ELF-1 (cell line): ENCODE measurements at places on chromosomes 6 and 20.
A peak's percentile ranks its signal among the peaks of the same experiment; 100 is the strongest.

GRCh38 chr20:19964289-19965265 is 52.6 kb upstream of the NAA20 start:
- DNase-seq = peak; percentile 59

DNA sequence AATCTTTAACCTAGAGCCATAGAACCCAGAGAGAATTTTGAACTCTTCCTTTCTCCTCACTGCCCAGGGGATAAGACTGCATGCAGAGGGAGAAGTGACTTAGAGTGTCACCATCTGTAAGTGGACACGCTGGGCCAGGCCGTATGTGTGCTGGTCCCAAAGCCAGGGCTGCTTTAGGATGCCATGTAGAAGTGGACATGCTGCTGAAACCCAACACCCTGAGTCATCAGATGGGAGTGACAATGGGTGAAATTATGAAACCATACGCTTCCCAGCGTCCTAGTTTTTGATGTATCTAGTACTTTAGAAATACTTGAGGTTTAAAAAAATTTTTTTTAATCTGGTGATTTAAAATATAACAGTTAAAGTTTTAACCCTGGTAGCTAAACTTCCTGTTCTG is 191.1 kb downstream of the FNDC1 start:
- no peak for DNase-seq

- DNase-seq = peak; percentile 68
These were observed 693 bp downstream of the FAM50B start for GRCh38 chr6:3849681-3850450.

DNA sequence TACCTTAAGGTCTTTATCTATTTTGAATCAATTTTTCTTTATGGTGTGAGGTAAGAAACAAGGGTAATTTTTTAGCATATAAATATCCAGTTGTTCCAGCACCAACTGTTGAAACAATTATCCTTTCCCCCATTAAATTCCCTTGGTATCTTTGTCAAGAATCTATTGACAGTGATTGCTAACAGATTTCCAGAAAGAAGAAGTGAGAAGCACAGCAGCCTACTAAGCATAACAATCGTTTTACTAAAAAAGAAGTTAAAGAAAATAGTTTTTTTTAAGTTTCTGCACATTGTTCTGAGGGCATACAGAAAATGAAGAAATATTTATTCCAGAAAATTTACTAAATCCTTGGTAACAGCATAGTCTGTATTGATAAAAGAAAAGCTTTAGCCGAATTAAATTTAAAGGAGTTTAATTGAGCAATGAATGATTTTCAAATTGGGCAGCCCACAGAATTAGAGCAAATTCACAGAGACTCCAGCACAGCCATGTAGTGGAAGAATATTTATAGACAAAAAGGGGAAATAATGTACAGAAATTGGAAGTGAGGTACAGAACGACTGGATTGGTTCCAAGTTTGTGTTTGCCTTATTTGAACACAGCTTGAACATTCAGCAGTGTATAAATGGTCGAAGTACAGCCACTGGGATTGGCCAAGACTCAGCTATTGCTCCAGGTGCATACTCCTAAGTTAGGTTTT is 97.9 kb upstream of the UST start:
- no peak for DNase-seq

DNA sequence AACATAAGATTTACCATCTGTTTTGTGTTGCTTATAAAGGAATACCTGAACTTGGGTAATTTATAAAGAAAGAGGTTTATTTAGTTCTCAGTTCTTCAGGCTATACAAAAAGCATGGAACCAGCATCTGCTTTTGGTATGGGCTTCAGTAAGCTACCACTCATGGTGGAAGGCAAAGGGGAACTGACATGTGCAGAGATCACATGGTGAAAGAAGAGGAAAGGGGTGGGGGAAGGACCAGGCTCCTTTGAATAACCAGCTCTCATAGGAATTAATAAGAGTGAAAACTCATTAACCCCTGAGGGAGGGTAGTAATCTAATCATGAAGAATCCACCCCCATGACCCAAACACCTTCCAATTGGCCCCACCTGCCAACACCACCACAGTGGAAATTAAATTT is 89.5 kb upstream of the TMEM170B start:
- no peak for DNase-seq

- no peak for DNase-seq
These were observed 47.8 kb upstream of the TAGAP start for GRCh38 chr6:159092631-159093030.

GRCh38 chr6:37710616-37711015 is 12.9 kb upstream of the MDGA1 start:
- no peak for DNase-seq

GRCh38 chr6:47111685-47112084 is 69.6 kb upstream of the ADGRF1 start:
- no peak for DNase-seq

DNA sequence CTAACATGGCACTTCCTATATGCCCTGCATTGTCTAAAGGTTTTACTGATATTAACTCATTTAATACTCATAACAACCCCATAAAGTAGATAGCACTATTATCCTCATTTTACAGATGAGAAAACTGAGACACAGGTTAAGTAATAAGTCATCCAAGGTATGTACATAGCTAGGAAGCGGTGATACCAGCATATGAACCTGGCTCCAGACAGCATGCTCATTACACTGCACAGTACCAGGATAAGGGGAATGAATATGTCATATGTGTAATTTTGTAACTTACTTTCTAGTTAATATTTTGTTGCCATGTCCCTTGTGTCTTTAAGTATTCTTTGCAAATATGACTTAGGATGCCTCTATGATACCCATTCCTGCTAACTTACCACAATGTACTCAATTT is 53.2 kb upstream of the PBOV1 start:
- no peak for DNase-seq

- peak; percentile 81 for DNase-seq
These were observed 15.0 kb downstream of the ZNF217 start for GRCh38 chr20:53578492-53579222.

GRCh38 chr20:47764154-47764733 is 21.0 kb downstream of the SULF2 start:
- DNase-seq = no peak

- DNase-seq = no peak
These were observed 29.1 kb downstream of the ASXL1 start for GRCh38 chr20:32387252-32387651.

DNA sequence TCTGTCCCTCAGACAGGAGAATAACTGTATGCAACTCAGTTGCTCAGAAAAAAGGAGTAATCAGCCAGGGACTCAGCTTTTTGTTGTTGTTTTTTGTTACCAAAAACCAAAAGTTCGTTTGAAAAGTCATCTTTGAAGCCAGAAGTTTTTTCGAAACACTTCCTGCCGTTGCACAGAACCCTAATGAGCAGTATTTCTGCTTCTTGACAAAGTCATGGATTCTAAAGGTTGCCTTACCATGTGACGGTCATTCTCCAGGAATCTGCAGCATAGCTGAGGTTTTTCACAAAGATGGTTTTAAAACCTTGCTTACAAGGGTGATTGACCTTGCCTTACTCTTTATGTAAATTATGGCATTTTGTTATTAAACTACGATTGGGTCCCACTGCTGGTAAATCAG is 1.9 kb downstream of the RAB32 start:
- DNase-seq = no peak

DNA sequence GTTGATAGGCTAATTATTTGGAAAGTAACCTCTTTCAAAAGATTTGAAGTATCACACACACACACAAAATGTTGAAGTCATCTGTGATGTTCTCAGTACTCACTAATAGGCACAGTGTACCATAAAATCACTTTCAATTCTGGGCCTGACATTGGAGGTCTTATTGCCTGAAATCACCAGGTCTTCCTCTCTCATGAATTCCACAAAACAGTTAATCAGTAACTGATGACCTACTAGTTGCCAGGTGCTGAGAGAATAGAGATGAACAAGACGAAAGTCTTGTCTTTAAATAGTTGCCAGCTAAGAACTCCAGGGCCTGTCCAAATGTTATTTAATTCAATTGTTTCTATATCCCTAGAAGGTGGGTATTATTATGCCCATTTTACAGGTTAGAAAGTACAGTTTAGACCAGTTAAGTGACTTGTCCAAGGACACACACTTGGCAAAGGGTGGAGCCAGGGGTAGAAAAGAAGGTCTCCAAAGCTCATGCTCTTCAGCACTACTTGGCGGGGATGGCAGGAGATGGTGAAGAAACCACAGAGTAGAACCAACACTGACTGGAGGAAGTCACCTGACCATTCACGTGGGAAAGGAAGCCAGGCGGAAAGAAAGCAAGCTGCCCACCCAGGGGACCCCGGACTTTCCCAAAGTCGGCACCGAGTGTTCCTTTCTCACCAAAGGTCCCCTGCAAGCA is 116.4 kb downstream of the KIF6 start:
- DNase-seq = no peak

- DNase-seq = no peak
These were observed 1.9 kb upstream of the C20orf204 start for GRCh38 chr20:64033981-64034493.

DNA sequence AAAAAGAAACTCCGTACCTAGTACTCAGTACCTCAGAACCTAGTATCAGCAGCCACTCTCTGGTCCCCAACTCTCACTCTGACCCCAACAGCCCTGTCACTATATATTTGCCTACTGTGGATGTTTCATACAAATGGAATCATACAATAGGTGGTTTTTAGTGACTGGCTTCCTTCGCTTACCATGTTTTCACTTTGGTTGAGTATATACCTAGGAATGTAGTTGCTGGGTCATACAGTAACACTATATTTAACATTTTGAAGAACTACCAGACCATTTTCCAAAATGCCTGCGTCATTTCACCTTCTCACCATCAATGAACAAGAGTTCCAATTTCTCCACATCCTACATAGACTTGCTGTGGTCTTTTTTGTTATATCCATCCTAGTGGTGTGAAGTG is 283.2 kb downstream of the GMDS start:
- DNase-seq = no peak

DNA sequence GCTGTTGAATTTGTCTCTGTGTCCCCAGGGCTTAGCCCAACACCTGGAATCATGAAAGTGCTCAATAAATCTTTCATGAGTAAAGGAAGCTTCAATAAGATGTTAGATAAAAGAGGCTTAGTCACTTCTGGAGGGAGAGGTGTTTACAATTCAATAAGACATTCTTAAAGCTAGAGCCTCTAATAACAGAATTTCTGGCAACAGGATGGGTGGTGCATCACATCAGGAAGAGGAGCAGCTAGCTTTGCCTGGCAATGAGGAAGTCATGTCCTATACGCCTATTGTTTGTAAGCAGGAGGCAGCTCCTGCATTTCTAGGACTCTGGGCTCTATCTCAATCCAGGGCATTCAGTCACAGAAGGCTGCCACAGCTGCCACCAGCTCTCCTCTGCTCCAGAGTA is 638.5 kb downstream of the EPM2A start:
- no peak for DNase-seq

GRCh38 chr20:14955399-14955798 is 618.0 kb upstream of the FLRT3 start:
- DNase-seq = no peak
